Esophagus muscularis mucosa (tissue), 4 donors: ENCODE measurements at places on chromosomes 12 and 14.

GRCh38 chr14:68970038-68970612 is 9.0 kb downstream of the ACTN1 start:
- DNase-seq: no peak
- H3K27me3 ChIP-seq: no peaks in the 10 kb centered on the region
- H3K27ac ChIP-seq: peak overlapping the region; percentile 97
- H3K4me3 ChIP-seq: peak overlapping the region; percentile 0

GRCh38 chr14:62006116-62006731 is 244.0 kb downstream of the SNAPC1 start:
- H3K36me3 ChIP-seq: no peaks in the 10 kb centered on the region
- no peaks in the 10 kb centered on the region for H3K4me1 ChIP-seq
- no peak for DNase-seq
- no peak overlapping the region for H3K4me3 ChIP-seq
- H3K27me3 ChIP-seq: no peaks in the 10 kb centered on the region

GRCh38 chr12:53219956-53220693 is 11.9 kb downstream of the RARG start:
- peaks cover 95% of the 10 kb centered on the region for H3K4me1 ChIP-seq
- no peaks in the 10 kb centered on the region for H3K27me3 ChIP-seq
- no peak for DNase-seq
- H3K27ac ChIP-seq: peak overlapping the region; percentile 96

DNA sequence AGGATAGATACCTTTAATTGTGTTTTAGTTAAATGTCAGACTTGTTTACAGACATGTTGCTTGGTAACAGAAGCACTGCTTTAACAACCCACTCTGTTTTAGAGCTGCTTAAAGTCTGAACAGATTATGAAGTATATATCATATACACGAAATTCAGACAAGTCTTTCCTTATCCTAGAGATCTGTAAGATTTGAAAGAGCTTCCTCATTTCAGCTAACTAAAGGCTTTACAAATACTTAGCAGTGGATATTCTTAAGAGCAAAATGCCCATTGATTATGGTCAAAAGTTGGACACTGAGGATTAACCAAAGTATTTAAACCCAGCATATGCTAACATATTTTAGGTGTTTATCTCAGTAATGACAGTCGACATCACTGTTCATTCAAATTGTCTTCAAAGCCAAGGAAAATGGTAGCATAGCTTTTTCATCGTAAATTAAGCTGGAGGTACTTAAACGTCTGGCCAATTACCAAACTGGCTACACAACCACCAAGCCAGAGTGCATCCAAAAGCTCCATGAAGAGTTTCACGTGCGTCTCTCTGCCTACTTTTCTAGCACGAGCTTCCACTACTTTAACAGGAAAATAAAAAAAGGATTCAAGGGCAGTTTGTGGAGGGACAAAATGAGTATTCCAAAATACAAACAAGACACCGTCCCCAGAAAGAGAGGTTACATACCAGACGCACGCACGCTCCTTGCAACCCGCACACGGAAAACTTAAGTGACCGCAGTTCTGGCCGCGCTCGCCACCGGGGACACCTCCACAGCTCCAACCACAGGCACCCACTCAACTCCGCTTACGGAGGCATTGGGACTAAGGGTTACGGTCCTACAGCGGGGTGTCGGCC is 565 bp downstream of the CEP83 start:
- H3K27ac ChIP-seq: peak overlapping the region; percentile 93
- peaks cover 24% of the 10 kb centered on the region for H3K4me1 ChIP-seq
- no peaks in the 10 kb centered on the region for H3K27me3 ChIP-seq

DNA sequence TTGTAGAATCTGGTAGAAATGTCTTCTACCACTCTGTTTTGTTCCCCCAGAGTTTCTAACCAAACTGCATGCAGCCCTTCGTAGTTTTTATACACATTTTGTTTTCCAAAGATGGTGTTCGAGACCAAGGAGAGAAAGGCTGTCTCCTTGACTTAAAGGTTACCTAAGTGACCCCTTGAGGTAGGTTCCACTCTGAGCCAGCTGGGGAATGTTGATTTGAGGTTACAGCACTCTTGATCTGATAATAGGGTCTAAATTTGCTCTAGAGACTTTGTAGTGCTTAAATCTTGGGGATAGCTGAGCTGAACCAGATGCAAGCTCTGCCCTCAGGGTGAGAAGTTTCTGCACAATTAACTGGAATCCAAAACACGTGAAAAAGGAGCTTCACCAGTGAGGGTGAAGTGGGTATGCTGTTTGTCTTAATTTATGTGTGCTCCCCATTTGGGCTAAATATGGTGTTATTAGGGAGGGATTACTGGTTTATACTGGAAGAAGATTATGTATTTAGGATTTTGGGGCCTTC is 3.1 kb downstream of the TMBIM6 start:
- DNase-seq: no peak
- H3K36me3 ChIP-seq: peaks cover 4% of the 10 kb centered on the region
- no peaks in the 10 kb centered on the region for H3K27me3 ChIP-seq
- peak overlapping the region; percentile 24 for H3K27ac ChIP-seq
- no peak overlapping the region for H3K4me3 ChIP-seq
- peaks cover 72% of the 10 kb centered on the region for H3K4me1 ChIP-seq

DNA sequence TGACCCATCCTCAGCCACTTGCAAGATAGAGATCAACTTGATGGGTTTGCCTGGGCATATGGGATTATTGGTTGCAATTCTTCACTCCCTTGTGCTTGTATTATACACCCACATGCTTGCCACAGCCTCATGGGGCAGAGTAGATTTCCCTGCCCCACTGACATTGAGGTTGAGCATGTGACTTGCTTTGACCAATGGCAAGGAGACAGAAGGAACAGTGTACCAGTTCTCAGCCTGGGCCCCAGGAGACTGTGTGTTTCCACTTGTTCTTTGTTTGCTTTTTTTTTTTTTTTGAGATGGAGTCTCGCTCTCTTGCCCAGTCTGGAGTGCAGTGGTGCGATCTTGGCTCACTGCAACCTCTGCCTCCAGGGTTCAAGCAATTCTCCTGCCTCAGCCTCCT is 31.8 kb downstream of the CALM1 start:
- H3K27me3 ChIP-seq: no peaks in the 10 kb centered on the region
- H3K4me3 ChIP-seq: no peak overlapping the region
- H3K36me3 ChIP-seq: no peaks in the 10 kb centered on the region

- H3K27ac ChIP-seq: peak overlapping the region; percentile 71
- no peak for DNase-seq
- no peak overlapping the region for H3K4me3 ChIP-seq
- H3K36me3 ChIP-seq: peaks cover 44% of the 10 kb centered on the region
These were observed 42.9 kb downstream of the BRAP start for GRCh38 chr12:111642681-111643426.

DNA sequence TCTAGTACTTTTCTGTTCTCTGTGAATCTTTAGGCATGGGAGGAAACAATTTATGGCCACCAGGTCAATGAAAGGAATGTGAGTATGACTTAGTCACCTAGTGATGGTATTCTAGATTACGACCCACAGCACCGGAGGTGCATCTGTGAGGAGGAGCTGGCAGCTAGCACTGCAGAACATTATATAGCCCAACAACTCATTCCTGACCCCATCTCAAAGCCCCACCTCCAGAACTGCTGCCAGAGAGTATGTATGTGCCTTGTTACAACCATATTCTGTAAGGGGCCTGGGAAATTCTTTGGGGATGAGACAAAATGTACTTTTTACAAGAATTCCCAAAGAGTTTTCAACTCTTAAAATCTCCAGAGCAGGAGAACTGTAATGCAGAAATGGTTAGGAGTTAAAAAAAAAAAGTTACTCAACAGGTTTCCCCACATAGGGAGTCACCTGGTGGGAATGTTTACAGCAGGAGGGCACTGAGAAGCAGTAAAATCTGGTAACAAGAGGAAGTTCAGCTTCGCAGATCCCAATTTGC is 34.9 kb upstream of the CERS5 start:
- no peak overlapping the region for H3K27ac ChIP-seq
- H3K27me3 ChIP-seq: no peaks in the 10 kb centered on the region
- no peaks in the 10 kb centered on the region for H3K4me1 ChIP-seq
- H3K36me3 ChIP-seq: peaks cover 88% of the 10 kb centered on the region

DNA sequence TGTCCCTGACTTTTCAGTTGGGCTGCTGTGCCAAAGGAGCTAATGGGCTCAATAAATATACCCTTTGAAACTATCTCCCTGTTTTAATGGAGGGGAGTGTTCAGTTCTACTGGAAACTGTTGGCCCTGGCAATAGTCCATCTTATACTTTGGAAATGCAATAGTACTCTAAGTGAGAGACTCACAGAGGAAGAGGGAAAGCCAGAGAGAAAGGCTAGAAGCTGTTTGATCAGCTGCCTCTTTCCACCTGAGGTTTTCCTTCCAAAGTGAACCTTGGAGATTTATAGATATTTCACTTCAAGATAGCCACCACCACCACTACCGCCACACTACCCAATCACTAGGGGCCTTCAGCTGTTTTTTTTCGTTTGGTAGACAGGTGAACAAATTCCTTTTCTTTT is 93.6 kb upstream of the CCDC91 start:
- no peak overlapping the region for H3K4me3 ChIP-seq
- no peaks in the 10 kb centered on the region for H3K27me3 ChIP-seq
- H3K4me1 ChIP-seq: no peaks in the 10 kb centered on the region
- DNase-seq: no peak

DNA sequence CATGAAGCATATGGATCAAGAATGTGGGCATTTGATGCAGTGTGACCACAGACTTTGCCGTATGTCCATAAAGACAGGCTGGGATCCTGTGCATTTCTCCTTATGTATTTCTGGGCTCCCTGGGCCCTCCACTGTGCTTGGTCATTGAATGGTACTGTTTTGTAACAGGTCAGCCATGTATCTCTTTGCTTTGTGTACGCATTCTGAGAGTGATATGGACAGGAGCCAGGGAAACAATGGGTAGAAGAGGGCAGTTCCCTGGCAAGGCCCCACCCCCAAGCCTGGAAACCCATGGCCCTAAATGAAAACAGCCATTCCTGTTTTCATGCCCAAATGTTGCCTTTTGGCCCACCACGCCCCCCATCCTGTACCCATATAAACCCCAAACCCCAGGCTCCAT is 15.2 kb upstream of the FBXO34 start:
- no peaks in the 10 kb centered on the region for H3K4me1 ChIP-seq
- no peaks in the 10 kb centered on the region for H3K36me3 ChIP-seq
- no peak overlapping the region for H3K4me3 ChIP-seq
- no peak overlapping the region for H3K27ac ChIP-seq
- DNase-seq: no peak

DNA sequence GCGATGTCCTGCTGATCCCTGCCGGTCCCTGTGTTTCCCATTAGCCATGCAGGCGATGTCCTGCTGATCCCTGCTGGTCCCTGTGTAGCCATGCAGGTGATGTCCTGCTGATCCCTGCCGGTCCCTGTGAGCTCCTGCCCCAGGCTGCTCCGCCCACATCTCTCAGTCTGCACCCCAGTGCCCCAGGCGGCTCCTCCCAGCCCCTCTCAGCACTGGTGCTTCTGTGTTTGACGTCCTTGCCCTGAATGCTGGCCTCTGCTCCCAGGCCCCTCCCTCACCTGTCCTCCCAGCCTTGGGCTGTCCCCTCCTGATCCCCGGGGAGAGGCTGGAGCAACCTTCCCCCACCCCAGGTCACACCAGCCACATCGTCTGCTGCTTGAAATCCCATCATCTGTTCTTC is 41.4 kb upstream of the TEX22 start:
- no peak for DNase-seq
- no peak overlapping the region for H3K27ac ChIP-seq
- peaks cover 17% of the 10 kb centered on the region for H3K36me3 ChIP-seq
- no peaks in the 10 kb centered on the region for H3K27me3 ChIP-seq
- no peak overlapping the region for H3K4me3 ChIP-seq

DNA sequence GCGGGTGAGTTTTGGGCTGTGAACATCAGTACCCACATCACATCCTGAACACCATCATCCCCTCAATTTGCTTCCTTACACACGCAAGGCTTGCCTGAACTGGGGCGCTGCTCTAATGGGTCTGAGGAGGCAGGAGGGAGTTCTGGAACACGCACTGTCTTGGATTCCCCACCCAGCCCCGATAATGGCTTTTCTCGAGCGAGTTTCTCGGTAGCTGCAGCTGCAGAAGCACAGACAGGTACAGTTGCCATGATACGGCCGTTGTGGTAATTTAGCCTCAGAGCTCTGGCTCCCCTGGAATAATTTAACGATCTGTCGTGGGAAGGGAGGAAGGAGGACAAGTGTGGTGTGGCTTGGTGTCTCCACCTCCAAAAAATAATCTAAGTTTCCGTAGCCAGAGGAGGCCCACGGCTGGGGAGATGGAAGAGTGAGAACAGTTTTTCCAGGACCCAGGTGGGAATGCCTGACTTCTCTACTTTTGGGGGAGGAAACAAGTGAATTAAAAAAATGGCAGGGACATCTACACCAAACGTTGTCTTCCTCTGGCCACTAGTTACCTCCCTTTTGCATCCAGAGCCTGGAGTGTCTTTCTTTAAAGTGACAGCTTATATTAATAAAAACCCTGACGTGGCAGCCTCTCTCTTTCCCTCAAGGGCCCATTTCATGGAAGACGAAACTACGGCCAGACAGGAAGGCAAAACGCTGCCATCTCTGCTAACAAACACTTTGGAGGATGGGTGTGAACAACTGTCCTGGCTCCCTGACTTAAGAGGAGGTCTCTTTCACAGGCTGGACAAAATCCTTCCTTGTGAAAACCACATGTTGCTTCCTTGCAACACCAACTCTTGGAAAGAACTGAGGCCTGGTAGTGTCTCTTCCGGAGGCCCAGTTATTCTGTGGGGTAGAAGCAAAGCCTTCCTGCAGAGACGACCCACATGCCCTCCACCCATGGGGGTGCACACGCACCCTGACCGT is 84.8 kb downstream of the RBM19 start:
- H3K4me1 ChIP-seq: no peaks in the 10 kb centered on the region
- no peak overlapping the region for H3K4me3 ChIP-seq
- no peaks in the 10 kb centered on the region for H3K27me3 ChIP-seq
- H3K27ac ChIP-seq: no peak overlapping the region
- no peak for DNase-seq

- no peaks in the 10 kb centered on the region for H3K36me3 ChIP-seq
- no peak overlapping the region for H3K27ac ChIP-seq
- no peaks in the 10 kb centered on the region for H3K27me3 ChIP-seq
- H3K4me1 ChIP-seq: no peaks in the 10 kb centered on the region
These were observed 14.2 kb downstream of the CEP128 start for GRCh38 chr14:80927083-80927989.

GRCh38 chr12:4273273-4273651 is 300 bp upstream of the CCND2 start:
- peak overlapping the region; percentile 78 for H3K4me3 ChIP-seq
- H3K27me3 ChIP-seq: no peaks in the 10 kb centered on the region
- peaks cover 9% of the 10 kb centered on the region for H3K36me3 ChIP-seq
- H3K27ac ChIP-seq: peak overlapping the region; percentile 97
- no peak for DNase-seq

- peak overlapping the region; percentile 66 for H3K4me3 ChIP-seq
- DNase-seq: no peak
- H3K36me3 ChIP-seq: no peaks in the 10 kb centered on the region
- H3K27ac ChIP-seq: peak overlapping the region; percentile 100
- H3K4me1 ChIP-seq: peaks cover 81% of the 10 kb centered on the region
These were observed 4.0 kb upstream of the IRF2BPL start for GRCh38 chr14:77032491-77032843.

DNA sequence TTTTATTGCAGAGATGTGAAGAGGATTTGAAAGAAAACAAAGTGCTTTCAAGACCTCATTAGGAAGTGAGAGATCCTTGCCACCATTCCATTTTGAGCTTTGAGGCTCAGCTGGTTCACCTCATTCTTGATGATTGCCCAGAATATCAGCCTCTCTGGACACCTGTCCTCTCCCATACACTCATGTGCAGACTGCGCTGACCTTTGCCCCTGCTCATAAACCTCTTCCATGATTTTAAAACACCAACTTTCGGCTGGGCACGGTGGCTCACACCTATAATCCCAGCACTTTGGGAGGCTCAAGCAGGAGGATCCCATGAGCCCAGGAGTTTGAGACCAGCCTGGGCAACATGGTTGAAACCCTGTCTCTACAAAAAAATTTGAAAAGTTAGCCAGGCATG is 8.9 kb downstream of the COX14 start:
- H3K36me3 ChIP-seq: peaks cover 58% of the 10 kb centered on the region
- H3K4me3 ChIP-seq: no peak overlapping the region
- H3K27me3 ChIP-seq: no peaks in the 10 kb centered on the region
- H3K4me1 ChIP-seq: peaks cover 43% of the 10 kb centered on the region
- no peak overlapping the region for H3K27ac ChIP-seq
